ENCODE measurements at places on chromosomes 11 and 22.

GRCh38 chr11:102485095-102485722 lies 32.6 kb upstream of the TMEM123 start:
- DNase-seq = no peak

DNA sequence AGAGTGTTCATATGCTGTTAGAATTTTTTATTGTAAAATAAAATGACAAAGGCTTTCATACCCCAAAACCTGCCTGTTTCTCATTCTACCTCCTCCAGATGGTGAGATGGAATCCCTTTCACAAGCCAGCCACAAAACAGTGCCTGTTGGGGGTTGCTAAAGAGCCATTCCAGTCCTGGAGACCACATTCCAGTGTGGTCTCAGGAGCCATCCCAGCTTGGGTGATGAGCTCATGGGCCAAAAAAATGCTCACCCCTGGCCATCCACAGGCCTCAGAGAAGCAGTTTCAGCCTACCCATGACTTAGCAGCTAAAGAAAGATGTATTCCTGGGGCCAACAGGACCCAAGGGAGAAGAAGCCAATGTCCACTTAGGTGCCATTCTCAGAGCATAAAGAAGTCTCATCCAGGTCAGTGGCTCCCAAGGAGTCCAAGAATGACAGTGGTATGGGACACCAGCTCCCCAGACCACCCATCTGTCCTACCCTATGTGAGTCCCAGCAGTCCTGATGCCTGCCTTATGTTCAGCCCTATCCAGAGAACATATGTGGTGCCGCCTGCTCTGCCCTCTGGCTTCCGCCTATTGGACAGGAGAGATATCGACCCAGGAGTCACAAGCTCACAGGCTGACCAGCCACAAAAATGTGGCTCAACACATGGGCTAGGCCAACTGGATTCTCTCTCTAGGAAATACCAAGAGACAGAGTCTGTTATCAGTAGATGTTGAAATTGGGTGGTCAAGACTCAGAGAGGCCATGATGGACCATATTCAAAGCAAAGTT lies 26.4 kb downstream of the C11orf91 start:
- no peak for DNase-seq

DNA sequence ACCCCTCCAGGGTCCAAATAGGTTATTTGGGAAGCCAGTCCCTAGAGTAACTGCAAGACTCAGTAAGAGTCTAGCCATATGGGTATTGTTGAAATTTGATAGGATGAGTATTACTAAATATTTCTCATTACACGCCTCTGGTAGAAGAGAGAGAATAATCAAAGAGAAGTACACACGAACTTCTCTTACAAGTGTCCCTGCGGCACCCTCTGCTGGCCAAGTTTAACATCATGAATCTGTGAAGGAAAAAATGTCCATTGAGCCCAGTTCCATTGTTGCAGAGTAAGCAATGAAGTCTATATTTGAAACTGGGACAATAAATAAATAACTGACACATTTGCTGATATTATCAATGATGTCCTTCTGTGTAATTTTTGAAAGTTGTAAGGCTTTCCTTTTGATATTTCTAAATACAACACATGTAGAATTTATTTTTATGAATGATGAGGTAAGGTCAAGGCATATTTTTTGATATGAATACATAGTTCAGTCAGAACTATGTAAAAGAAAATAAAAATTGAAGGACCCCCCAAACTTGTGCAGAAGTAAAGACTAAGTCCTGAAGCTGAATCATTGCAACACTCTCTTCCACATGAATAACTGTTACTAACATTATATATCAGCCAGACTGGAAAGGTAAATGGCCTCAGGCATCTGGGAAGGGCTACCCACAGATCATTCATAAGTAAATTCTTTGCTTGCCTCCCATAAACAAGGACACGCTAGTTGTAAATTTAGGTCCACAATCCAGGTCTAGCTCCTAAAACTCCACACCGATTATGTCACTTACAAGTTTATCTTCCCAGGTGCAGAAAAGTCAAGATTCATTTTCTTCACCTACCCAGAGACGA lies 10.0 kb downstream of the OR51L1 start:
- peak; percentile 18 for DNase-seq

- DNase-seq = no peak
Measured at GRCh38 chr11:3962406-3962840, 107.0 kb downstream of the STIM1 start.

DNA sequence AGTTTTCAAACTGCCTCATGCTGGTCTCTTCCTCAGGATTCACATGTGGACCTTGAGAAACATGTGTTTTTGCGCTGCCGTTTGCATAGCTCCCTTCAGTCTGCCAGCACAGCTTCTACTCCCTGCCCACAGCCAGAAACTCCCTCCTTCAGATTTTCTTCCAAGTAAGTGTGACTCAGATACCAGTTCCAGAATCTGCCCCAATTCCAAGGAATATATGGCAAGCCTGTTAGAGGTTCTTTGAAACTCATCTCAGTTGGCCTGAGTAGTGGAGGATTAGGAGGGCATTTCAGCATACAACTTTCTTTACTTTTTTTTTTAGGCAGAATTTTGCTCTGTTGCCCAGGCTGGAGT lies 67.1 kb downstream of the SNX19 start:
- DNase-seq = no peak

- peak; percentile 36 for DNase-seq
Measured at GRCh38 chr11:33722590-33723234, 13.5 kb downstream of the CD59 start.
